ENCODE measurements at places on chromosomes 6 and 20.
A peak's percentile ranks its signal among the peaks of the same experiment; 100 is the strongest.

GRCh38 chr6:137715589-137716045 lies 151.4 kb upstream of the TNFAIP3 start:
- DNase-seq = no peak

GRCh38 chr20:53569606-53570307 lies 23.9 kb downstream of the ZNF217 start:
- DNase-seq = no peak

- no peak for DNase-seq
These were observed 130.4 kb upstream of the RPS6KA2 start for GRCh38 chr6:166757232-166758135.

DNA sequence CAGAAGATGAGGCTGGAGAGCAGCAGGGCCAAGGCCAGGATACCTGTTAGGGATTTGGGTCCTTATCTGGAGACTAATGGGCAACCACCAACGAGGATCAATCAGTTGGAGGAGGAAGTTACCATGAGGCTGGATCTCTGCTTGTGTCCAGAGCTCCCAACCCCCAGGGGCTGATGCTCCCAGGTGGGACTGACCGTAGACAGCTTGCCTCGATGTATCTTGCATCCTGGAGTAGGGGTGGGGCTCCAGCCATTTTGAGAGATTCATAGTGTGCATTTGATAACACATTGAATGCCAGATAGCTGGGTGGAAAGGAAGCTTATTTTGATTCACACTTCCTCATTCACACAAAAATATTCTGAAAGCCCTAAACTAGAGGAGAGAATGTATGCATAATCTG lies 4.6 kb upstream of the RFPL4B start:
- DNase-seq = no peak

DNA sequence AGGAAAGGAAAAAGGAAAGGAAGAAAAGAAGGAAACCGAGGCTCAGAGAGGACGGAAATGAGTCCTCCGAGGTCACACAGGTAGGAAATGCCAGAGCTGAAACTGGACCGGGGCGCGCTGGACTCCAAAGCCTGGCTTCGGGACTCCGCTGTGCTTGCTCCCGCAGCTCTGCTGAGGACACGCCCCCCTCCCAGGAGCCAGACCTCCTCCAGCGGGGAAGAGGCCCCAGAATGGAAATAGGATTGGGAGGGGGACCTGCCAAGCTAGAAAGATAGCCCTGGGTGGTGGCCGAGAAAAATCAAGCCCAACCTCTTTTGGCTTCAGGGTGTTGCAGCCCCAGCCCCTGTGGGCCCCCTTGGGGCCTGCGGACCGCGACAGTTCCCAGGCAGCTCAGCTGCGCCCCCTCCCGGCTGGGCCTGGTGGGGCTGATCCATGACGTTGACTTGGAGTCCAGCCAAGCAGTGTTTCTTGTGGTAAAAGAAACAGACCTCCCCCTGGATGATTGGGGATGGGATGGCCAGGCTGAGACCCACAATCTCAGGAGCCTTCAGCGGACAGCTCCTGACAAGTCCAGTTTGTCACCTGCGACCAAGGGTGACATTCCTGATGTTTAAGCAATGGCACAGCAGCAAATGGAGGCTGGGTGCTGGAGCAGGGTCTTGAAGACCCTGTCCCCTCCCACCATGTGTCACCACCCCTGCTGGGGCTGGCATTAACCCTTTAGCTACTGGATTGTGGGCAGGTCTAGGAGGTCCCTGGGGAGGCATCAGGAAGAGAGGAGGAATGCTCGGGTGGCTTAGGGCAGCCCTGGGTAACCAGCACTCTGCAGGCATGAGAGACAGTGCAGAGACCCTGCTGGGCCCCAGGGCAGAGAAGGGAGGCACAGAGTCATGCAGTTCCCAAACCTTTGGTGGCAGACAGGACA lies 55.4 kb downstream of the RIPOR3 start:
- DNase-seq = peak; percentile 5

- no peak for DNase-seq
These were observed 130.5 kb downstream of the VEGFA start for GRCh38 chr6:43900560-43900915.

DNA sequence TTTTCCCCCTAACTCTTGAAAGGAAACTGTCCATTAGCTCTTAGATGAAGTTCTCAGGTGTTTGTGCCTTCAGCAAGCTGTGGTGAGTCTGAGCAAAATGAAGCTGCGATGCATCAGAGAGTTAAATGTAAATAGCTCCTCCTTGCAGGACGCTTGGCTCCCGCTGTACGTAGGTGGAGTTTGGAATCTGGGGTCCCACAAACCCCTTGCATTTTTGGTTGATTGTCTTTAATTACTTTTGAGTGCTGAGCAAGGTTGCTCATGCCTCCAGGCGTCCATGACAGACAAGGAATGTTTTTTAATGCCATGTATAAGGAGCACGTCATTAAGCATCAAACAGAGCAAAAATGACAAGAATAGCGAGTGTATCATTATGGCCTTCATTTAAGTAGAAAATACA lies 300.5 kb downstream of the TFAP2C start:
- DNase-seq = no peak

GRCh38 chr20:41352106-41352505 lies 11.5 kb downstream of the LPIN3 start:
- no peak for DNase-seq

DNA sequence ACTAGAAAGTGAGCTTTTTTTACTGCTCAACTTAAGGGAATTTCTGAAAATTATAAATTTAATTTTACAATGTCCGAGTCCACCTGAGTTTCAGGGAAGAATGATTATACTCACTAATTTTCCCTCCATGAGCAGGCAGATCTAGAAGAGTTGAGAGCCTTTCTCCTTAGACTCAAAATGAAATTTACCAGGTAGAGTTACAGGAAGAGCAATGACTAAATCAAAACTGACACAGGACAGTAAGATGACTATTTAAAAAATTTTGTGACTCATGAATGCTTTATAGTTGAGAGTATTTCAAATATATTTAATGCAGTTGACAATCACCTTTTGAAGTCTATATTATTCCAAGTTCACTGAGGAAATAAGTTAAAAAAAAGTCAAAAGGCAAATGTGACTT lies 198.1 kb upstream of the NRSN1 start:
- DNase-seq = no peak

DNA sequence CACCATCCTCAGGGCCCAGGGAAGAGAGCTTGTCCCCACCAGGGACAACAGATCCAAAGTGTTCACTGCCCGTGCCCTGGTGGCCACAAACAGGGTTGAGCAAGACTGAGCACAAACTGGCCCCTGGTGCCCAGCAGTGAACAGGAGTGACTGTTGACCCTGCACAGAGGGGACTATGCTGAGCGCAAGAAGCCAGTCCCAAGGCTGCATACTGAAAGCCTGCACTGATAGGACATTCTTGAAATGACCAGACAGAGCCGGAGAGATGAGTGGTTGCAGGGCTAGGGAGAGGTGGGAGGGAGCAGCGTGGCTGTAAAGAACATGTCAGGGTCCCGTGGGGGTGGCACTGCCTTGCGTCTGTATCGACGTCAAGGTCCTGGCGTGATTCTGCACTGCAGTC lies 2.9 kb upstream of the FNDC11 start:
- no peak for DNase-seq

GRCh38 chr6:87807475-87807874 lies 105.4 kb upstream of the AKIRIN2 start:
- no peak for DNase-seq

DNA sequence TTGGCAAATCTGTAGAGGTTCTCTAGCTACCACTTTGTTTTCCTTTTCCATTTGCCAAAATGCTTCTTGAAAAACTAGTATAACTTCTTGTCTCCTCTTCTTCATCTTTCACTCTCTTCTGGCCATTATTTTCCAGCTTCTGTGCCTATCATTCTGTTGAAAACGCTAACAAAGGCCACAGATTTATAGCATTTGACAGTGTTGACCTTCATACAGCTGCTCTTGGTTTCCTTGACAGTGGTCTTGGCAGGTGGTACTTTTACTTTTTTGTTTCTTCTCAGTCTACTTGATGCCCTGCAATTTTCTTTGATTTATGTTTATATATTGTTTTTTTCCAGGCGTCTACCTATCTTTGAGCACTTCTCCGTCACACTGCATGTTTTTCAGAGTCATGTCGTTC lies 23.7 kb downstream of the TRMT11 start:
- DNase-seq = no peak

DNA sequence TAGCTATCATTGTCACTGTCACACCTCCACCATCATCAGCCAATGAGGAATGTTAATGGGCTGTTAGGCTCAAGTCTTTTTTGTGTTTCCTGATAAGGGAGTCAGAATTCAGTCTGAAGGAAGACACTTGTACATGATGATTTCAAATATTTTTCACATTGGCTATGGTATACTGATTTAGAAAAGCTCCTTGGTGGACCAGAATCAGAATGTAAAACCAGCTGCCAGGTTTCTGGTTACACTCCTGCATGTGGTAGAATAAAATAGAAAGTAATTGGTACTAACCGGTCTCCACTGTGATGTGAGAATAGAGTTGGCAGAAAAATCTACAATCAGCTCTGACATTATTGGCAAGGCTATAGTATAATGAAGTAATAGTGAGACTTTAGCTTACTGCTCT lies 10.7 kb downstream of the COL9A1 start:
- DNase-seq = no peak

GRCh38 chr6:10659699-10660348 lies 34.6 kb downstream of the C6orf52 start:
- DNase-seq = no peak

DNA sequence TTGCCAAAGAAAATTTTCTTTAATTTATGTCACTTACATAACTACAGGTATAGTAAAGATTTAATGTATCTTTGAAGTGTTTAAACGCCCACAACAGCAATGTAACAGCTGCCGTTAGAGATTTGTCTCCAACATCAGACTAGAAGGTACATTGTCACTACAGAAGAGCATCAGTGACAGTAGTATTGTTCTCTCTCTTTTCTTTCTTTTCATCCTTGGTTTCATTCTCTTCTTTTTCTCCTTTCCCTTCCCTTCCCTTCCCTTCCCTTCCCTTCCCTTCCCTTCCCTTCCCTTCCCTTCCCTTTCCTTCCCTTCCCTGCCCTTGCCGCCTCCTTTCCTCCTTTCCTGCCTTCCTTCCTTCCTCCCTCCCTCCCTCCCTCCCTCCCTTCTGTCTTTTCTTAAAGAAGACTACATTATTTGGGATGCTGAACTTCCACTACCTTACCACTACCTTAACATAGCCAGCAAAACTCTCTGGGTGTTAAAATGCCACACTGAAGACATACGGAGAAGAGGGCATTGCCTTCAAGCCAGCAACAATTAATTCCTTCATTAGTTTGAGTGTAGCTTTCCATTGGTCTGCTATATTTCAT lies 663.9 kb downstream of the DOK5 start:
- DNase-seq = no peak

DNA sequence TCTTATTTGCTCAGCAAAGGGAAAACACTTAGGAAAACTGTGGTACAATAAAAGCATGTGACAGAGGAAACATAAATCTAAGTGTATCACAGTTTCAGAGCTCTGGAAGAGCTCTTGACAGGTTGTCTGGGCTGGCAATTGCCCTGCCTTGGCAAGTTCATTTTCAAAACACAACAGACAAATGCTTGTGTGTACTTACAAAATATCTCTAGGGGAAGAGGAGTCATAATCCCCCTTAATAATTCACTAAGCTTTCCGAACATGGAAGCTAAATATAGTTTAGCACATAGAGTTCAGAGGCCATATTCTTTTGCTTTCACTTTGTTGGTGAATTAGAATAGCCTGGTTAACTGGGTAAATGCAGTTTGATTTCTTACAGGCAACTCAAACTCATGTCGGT lies 211.6 kb upstream of the THEMIS start:
- no peak for DNase-seq

GRCh38 chr20:21074605-21075336 lies 31.4 kb downstream of the LINC00237 start:
- no peak for DNase-seq

DNA sequence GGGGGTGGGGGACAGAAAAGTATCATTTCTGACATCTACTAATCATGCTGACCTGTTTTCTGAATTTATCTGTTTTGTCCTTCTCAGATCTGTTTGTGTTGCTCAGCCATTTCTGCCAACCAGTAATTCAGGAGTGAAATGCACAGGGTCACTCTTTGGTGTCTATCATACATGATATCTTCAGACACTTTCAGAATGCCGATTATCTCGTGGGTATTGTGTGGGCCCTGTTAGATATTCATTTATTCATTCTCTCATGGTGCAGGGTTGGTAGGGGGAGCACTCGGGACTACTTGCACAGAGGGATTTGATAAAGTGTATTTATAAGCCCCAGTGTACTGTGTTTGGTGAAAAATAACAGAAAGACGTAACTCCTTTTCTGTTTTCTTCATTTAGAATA lies 101.2 kb upstream of the CITED2 start:
- no peak for DNase-seq

DNA sequence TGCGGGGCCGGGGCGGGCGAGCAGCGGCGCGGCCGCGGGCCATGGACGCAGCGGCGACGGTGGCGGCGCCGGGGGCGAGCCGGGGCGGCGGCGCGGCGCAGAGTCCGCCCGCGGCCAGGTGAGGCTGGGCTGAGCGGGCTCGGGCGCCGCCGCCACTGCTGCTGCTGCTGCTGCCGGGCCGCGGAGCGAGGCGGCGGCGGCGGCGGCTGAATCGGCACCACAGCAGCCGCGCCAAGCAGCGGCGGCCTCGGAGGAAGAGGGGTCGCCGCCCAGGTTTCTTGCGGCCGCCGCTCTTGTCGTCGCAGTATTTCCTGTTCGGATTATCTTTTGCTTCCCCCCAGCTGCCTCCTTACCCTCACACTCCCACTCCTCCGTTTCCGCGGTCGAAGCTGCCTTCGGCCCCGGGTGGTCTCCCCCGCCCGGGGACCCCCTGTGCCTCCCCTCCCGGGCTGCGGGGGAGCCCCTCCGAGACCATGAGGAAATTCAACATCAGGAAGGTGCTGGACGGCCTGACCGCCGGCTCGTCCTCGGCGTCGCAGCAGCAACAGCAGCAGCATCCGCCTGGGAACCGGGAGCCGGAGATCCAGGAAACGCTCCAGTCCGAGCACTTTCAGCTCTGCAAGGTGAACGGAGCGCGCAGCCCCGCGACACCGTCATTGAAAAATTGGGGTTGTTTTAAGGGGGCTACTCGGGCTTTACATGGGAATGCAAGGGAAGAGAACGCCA lies at the start of gene STXBP5:
STXBP5 (plus strand) TSS at position 358 of the 726 bp plus-strand sequence; CDS start at position 474, 116 bp downstream.
- peak; percentile 10 for DNase-seq

DNA sequence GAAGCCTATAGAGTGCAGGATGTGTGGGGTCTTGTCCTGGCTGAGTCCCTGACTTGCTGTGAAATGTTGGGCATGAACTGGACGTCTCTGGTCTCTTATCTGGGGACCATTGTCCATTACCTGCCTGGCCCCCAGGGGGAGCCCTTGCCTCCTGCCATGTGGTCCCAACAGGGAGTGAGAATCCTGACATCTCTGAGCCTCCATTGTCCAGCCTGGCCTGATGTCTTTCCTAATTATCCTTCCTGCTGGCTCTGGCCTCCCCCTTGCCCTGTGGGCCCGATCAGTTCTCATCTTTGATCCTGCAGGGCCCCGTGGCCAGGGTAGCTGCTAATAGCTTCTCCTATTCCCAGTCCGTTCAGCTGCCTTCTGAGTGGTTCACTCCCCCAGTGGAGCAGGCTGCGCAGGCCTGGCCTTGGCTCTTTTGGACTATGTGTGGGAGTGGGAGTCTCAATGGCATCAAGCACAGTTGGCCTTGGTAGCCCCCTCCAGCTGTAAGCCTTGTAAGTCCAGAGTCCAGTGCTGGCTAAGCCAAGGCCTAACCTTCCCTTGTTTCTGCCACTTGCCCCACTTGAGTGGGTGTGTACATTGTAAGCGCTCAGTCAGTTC lies 77.9 kb upstream of the RALY start:
- peak; percentile 25 for DNase-seq

- DNase-seq = peak; percentile 20
These were observed 1.4 kb downstream of the RREB1 start for GRCh38 chr6:7108964-7109836.

Measured in stimulated activated CD8-positive, alpha-beta memory T cell treated with anti-CD3 and anti-CD28 coated beads, Interleukin-7, amount 100 ng/mL, for 1 hour (primary cell).